Suppressor macrophage treated with lipopolysaccharide for 4 hours (primary cell): ENCODE measurements at places on chromosomes 4 and X.

DNA sequence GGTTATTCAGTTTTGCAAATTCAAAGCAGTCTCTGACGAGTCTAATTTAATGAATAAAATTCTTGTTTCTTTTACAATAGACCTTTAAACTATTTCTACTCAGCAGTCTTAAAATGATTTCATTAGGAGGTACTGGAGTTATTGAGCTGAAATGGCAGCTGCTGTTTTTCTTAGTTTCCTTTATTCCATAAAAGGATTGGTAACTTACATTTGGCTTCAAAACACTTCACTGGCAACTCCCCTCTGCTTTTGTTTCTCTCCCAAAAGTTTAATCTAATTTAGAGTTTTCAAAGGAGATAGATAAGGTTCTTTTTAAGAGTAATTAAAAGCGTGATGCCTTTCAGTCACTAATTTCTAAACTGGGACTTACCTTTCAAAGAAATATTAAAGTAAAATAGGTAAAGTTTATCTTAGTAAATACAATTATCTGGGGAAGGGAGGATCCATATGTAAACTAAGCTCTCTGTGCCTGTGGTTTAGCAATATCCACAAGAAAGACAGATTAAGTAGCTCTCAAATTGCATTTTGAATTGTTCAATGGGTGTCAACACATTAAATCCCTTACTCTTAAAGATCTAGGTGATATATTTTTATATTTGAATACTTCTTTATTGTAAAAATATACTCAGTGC, 17.1 kb upstream of the PCDH10 start:
- no peak for DNase-seq

- peak; percentile 82 for DNase-seq
These were observed 2.5 kb downstream of the COQ2 start for GRCh38 chr4:83282049-83282535.

DNA sequence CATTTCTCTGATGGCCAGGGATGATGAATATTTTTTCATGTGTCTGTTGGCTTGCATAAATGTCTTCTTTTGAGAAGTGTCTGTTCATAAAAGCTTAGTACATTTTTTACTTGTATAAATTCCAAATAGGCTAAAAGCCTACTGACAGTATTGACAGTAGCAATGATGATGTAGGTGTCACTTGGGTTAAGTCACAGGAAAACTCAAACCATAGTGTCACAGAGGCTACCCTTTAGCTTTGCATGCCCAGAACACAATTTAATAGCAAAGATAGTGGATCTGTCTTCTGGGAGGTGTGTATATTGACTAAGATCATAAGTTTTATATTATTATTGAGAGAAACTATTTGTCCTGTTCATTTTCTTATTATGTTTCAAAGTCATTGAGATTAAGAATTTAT, 8.1 kb downstream of the RP2 start:
- no peak for DNase-seq

DNA sequence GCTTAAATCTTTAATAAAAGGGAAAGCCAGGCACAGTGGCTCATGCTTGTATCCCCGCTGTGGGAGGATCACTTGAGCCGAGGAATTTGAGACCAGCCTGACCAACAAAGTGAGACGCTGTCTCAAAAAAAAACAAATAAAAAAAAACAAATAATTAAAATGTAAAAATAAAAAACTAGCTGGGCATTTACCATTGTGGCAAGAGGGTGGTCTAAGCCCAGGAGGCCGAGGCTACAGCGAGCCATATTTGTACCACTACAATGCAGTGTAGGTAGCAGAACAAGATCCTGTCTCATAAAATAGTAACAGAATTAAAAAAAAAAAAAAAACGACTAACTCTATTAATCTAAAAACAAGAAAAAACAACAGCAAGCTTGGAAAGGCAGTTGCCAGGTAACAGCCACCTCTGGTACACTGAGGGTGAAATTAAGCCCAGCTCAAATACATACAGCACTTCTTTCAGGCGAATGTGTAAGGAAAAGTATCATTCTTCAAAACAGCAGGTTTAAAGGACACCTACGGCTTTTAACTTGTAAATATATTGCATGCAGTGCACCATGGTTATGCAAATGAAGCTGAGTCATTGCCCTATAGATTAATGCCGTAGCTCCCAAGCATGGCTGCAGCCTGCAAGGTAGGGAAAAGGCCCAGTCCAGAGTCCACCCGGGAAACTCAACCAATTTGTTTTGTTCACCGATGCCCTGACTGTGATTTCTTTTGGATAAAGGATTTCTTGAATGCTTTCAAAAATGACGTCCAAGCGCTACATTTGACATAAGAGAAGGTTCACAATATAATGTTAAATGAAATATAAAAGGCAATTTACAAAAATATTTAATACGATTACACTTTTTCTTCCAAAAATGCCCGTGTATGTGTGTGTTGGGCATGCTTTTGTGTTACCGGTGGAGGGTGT, 14.5 kb upstream of the TXLNG start:
- DNase-seq: no peak

DNA sequence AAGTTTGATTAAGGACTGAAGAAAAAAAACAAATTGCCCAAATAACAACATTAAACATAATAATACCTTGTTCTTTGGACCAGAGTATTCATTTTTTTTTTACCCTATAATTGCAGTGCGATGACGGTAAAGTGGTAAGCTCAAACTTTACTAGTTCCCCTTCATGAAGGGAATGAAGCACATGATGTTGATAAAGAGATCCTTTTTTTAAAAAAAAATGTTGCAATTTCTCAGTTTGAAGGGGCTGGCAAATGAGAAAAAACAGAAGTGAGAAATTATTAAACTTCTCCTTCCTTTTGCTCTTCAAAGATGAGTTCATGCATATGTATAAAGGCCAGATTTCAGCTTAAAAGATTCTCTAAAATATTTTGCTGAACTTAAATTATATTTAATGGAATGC, 231.7 kb downstream of the C4orf33 start:
- DNase-seq: peak; percentile 86

GRCh38 chr4:102687373-102687981, 73.3 kb downstream of the MANBA start:
- DNase-seq: peak; percentile 55
